M059J (cell line): ENCODE measurements at places on chromosomes 2 and 18. TPM values are rescaled to one million over a fixed set of nuclear protein-coding genes. Genes with fewer than 3 reads are reported as not detected.
A peak's percentile ranks its signal among the peaks of the same experiment; 100 is the strongest.

DNA sequence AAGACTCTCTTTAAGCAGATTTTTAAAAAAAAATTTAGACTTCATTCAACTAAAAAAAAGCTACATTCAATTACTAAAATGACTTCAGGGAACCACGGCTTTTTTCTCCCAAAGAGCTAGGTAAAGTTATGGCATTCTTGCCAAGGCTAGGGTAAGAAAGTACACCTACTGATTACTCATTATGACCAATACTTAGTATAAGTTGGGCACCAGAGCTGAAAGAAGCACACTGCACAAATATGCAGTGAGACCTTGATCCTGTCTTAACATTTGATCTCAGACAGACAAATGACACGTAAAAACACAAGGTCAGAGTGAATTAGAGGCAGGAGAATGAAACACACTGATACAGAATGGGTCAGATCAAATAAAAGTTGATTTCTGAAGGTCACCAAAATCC, 88.7 kb downstream of the THADA start:
- DNase-seq: peak; percentile 31

DNA sequence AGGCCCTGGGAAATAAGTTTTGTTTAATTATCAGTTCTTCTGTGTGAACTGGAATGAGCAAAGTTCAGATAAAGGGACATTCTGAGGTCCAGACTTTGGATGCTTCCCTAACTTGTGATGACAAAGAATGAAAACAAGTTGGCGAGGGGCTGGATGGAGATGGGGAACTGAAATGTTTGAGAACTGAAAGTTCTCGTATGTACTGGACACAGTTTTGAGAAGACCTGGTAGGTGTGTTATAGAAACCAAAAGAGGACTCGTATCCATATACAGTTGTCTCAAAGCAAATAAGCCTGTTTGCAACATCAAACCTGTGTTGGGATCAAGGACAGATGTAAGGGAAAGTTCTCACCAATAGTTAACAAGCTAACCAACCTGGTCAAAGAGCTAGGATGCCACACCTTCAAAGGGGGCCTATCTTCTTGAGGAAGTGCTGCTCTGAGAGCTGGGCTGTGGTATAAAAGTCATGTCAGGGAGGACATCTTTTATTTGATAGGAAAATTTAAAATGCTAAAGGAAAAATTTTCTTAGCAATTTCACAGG, at the start of gene UPP2:
UPP2 (plus strand) TSS at position 493 of the 543 bp plus-strand sequence. CDS start 188 bp downstream, outside the sequence.
- no peak for DNase-seq

DNA sequence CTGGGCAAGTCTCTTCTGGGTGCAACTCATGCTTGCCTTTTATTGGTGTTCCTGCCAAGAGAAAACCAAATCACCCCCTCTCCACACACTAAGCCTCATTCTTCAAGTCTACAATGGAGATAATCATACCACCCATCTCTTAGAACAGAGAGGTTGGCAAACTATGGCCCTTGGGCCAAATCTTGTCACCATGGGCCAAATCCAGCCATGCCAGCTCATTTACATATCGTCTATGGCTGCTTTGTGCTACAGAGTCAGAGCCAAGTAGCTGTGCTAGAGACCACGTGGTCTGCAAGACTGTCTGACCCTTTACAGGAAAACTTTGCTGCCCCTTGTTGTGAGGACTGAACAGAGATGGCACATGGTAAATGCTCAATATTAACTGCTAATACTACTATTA, 270.3 kb upstream of the PARD3B start:
- no peak for DNase-seq

DNA sequence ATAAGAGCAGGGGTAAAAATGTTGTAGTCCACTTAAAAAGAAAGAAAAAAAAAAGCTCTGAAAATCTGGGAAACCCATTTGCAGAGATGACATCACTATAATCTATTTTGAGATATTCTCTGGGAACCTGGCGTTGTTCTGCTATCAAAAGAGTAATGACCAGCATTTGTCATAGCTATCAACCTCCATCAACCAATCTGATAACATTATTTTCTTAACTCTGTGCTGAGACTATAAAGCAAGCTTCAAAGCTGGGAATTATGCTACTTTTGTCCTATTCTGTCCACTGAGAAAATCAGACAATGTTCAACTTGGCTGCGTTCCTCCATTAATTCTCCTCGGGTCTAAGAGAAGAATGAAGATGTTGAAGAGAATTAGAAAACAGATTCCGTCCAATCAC, 107.5 kb downstream of the STK39 start:
- DNase-seq: no peak

- peak; percentile 62 for DNase-seq
These were observed 242.6 kb downstream of the IKZF2 start for GRCh38 chr2:212908682-212909435.

GRCh38 chr2:216574586-216574985, 58.6 kb upstream of the IGFBP2 start:
- no peak for DNase-seq

DNA sequence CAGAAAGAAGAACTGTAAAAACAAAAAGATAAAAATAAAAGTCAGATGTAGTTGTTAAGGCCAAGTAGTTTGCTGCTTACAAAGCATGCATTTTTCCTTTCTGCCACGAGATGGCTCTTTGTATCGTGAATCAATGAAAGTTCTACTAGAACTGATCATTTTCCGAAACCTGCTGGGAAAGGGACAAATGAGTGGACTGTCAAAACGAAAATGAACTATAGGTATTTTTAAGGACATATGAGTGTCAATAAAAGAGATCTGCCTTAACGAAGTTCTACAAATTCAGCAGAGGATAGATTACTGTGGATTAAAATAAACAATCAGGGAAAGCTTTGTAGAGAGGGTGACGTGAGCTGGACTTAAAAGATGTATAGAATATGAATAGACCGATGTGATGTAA, 15.0 kb upstream of the ELOA2 start:
- peak; percentile 49 for DNase-seq

GRCh38 chr2:101987832-101988231, 3.9 kb upstream of the IL1R2 start:
- DNase-seq: no peak

GRCh38 chr2:145688156-145688555, 1168.2 kb upstream of the ZEB2 start:
- no peak for DNase-seq

DNA sequence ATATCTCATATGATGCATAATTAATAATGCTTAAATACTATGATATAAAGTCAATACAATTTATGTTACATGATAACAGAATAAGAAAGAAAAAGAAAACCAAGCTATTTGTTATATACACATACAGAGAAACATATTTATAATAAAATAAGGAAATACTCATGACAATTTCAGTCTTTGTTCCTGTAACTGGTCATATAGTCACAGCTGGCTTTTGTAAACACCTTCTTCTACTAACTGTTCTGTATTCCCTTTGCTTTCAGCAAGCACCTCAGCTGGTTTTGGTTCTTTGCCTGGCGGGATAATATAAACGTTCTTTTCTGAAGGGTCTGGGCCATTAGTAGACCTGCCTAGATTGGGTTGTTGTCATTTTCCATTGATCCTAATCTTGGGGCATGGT, 158.5 kb downstream of the COPS8 start:
- DNase-seq: no peak

DNA sequence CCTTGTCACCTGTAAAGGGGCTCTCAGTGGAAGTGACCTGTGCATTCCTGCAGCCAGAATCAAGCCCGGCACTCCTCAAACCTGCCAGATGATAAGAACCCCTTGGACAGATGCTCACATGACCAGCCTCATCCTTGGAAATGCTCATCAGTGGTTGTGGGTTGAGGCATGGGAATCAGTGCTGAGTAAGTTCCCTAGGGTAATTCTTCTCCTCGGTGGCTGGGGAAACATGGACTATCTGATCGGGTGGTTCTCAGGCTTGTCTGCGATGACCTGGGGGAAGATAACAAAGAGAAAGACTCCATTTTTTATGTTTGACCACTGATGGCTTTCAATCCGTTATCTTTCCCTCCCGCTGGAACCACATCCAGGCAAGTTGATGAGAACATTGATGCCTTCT, 84.0 kb downstream of the SPP2 start:
- DNase-seq: peak; percentile 44

DNA sequence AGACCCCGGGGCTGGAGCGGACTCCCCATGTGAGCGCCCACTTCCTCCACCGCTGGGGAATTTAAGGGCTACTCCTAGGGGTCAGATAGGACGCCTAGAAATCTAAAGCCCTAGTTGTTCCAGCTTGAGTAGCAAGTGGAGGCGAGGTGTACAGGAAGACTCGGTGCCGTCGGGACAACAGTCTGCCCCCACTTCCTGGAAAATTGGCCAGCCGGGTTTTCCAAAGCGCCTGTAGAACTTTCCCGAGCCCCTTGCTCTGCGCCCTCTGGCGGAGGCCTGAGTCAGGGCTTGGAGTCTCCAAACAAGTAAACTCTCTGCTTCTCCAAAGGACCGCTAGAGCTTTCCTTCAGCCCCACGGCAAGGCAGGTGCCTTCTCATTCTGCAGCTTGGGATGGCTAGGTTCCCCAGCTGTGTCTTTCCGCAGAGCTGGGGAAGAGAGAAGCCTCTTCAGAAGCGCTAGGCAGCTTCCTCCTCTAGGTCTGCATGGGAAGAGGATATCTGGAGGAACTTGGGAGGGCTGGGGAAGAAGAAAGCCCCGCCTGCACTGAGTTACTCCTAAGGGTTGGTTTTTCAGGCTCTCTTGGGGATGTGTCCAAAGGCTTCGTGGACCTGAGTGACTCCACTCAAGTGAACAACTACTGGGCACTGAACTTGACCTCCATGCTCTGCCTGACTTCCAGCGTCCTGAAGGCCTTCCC, 681 bp downstream of the SPR start:
- peak; percentile 91 for DNase-seq

- DNase-seq: no peak
These were observed 797.8 kb upstream of the GYPC start for GRCh38 chr2:125857971-125858794.

GRCh38 chr2:18522484-18523146, 37.8 kb downstream of the RDH14 start:
- DNase-seq: no peak

Gene TTC21B
- total RNA-seq: 9.0 and 14.3 TPM in 2 replicates

Gene UBXN2A
- total RNA-seq: 8.8 and 18.8 TPM in 2 replicates
